ENCODE measurements at places on chromosomes 11 and 22. TPM values are rescaled to one million over a fixed set of nuclear protein-coding genes. Genes with fewer than 3 reads are reported as not detected.

DNA sequence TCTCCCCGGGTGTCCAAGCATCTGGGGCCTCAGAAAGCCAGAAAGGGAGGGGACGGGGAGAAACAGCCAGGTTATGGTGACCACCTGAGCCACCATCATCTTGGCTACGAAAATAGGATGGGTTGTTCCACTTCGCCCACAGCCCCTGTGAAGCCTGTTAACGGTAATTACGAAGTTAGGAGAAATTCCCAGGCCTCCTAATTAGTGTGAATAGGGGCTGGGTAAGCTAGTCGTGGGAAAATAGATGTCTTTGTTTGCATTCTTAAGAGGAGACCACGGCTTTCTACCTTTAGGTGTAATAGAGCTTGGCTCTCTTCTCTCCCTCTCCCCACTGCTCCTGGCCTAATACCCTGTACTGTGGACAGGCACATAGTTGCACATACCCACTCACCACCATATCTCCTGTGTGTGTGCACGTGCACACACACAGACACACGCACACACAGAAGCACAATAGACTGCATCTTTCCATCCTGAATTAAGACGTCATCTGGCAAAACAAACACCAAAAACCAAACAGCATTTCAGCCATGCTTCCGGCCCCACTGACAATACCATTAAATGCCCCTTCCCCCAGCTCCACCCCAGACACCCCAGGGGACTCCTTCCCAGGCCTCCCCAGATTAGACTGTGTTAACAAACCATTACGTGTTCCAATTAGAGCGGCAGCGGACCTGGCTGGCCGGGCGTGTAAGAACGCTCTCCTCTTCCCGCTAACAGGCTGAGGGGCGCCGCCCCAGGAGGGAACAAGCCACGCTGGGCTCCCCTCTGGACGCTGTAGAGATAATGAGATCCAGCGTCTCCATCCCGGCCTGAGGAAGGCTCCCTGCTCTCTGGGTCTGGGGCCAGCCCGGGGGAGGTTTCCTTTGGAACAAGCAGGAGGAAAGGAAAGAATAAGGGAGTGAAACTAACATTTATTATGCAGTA lies 72.8 kb downstream of the TP53I11 start:
- H3K4me3 ChIP-seq = no peak overlapping the region
- no peaks in the 10 kb centered on the region for H3K4me1 ChIP-seq
- H3K36me3 ChIP-seq = no peaks in the 10 kb centered on the region
- no peak overlapping the region for H3K27ac ChIP-seq
- DNase-seq = no peak

DNA sequence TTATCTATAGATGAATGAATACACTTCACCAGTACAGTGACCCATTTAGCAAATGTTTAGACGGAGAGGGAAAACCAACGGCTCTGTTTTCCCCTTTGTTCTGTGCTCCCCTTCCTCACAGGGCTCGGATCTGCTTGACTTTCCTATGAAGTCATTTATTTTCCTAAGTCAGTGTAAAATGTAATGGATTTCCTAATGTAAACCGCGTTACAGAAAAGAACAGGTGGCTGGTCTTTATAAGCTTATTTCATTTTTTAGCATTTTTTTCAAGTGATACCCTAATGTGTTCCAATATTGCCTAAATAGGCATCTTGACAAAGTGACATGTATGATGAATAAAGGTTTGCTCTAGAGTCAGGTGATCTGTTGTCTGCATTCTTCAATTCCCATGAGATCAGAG lies 207.5 kb downstream of the PGR start:
- H3K27ac ChIP-seq = no peak overlapping the region
- no peaks in the 10 kb centered on the region for H3K4me1 ChIP-seq
- no peaks in the 10 kb centered on the region for H3K27me3 ChIP-seq
- H3K4me3 ChIP-seq = no peak overlapping the region

DNA sequence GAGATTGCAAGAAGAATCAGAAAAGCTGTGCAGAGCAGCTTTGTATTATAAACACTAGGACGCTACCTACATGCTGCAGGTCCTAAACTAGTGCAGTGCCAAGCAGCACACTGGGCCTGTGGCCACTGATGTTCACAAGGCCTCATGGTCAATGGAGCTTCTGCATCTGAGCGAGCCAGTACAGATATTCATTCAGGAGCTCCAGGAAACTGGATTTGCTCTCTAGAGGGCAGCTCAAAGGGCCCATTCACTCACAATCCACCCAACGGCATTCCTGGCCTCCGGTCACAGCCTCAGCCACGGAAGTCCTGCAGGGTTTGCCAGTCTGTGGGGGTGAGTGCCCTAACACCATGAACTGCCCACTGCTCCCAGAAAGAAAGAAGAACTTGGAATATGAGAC lies 5.8 kb upstream of the TBC1D10A start:
- H3K36me3 ChIP-seq = peaks cover 41% of the 10 kb centered on the region
- no peak for DNase-seq
- peaks cover 6% of the 10 kb centered on the region for H3K4me1 ChIP-seq

- no peak overlapping the region for H3K27ac ChIP-seq
- no peaks in the 10 kb centered on the region for H3K27me3 ChIP-seq
These were observed 33.4 kb upstream of the SORL1 start for GRCh38 chr11:121418625-121419114.

Gene TAGLN
- polyA plus RNA-seq = 363 TPM

- no peak overlapping the region for H3K4me3 ChIP-seq
- H3K36me3 ChIP-seq = no peaks in the 10 kb centered on the region
- no peaks in the 10 kb centered on the region for H3K27me3 ChIP-seq
- H3K4me1 ChIP-seq = peaks cover 36% of the 10 kb centered on the region
- no peak overlapping the region for H3K27ac ChIP-seq
- no peak for DNase-seq
These were observed 7.3 kb downstream of the PDGFB start for GRCh38 chr22:39237318-39238100.

DNA sequence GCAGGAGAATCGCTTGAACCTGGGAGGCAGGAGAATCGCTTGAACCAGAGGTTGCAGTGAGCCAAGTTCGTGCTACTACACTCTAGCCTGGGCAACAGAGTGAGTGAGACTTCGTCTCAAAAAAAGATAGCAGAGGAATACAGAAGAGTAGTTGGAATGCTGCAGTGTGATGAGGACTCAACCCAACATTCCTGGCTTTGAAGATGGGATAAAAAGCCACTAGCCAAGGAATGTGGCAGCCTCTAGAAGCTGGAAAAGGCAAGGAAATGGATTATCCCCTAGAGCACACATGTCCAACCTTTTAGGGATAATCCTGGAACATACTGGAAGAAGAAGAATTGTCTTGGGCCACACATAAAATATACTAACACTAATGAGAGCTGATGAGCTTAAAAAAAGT lies 13.9 kb downstream of the SLC25A17 start:
- no peaks in the 10 kb centered on the region for H3K27me3 ChIP-seq
- no peak for DNase-seq
- H3K27ac ChIP-seq = no peak overlapping the region
- no peaks in the 10 kb centered on the region for H3K36me3 ChIP-seq
- H3K4me1 ChIP-seq = no peaks in the 10 kb centered on the region
- no peak overlapping the region for H3K4me3 ChIP-seq

GRCh38 chr22:48659404-48659996 lies 1168.2 kb downstream of the BRD1 start:
- H3K4me1 ChIP-seq = no peaks in the 10 kb centered on the region
- H3K4me3 ChIP-seq = no peak overlapping the region
- DNase-seq = no peak
- H3K36me3 ChIP-seq = no peaks in the 10 kb centered on the region
